Stimulated activated CD4-positive, alpha-beta T cell treated with anti-CD3 and anti-CD28 coated beads, Interleukin-1b, Interleukin-23, amount 100 ng/mL, for 1 hour (primary cell): ENCODE measurements at places on chromosomes 7 and 10.

DNA sequence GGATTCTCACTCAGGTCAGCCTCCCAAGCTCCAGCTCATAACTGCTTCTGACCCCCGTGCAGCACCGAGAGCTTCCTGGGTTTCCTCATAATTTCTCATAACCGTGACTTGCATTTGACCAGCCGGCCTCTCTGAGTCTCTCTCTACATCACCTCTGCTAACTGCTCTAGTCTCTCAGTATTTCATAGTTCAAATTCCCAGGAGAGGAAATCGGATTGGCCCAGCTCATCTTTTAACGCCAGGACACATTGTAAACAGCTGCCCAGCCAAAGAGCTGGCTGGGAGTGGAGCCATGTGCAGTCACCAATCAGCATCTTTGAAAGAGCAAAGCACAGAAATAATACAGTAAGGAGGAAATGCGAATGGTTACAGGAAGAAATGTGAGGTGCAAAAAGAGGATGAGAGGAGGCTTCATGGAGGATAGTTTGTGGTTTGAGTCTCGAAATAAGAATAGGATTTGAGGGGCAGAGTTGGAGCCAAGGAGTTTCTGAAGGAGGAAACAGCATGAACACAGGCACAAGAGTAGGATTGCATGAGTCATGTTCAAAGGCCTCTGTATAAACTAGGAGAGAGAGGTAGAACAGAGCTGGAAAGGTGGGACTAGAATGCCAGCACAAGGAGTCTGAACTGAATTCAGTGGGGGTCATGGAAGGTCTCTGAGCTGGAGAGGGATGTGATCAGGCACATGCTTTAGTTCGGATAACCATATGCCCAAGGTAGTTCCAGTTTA, 15.2 kb upstream of the LBX1 start:
- DNase-seq = no peak

GRCh38 chr7:46811529-46811928, 770.4 kb downstream of the TNS3 start:
- DNase-seq = no peak

DNA sequence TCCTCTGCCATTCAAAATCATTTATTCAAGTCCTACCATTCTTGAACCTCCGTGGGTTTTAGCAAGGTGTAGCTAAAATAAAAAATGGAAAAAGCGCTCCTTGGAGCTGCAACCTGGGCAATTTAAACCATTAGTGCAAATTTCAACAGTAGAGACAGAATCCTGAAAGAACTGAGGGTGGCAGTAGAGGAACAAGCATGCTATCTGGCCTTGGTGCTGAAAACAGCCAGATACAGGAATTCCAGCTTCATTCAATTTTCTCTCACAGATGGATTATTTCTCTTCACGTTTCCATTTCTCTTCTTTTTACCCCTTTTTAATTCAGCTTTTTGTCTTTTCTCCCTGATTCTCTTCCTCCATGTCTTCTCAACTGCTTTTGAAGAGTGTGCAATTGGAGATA, 77.7 kb downstream of the OTUD1 start:
- no peak for DNase-seq

- peak; percentile 53 for DNase-seq
Observed at GRCh38 chr10:16779384-16779915, 37.8 kb downstream of the RSU1 start.

GRCh38 chr7:45196374-45196773, 38.8 kb downstream of the RAMP3 start:
- DNase-seq = no peak

DNA sequence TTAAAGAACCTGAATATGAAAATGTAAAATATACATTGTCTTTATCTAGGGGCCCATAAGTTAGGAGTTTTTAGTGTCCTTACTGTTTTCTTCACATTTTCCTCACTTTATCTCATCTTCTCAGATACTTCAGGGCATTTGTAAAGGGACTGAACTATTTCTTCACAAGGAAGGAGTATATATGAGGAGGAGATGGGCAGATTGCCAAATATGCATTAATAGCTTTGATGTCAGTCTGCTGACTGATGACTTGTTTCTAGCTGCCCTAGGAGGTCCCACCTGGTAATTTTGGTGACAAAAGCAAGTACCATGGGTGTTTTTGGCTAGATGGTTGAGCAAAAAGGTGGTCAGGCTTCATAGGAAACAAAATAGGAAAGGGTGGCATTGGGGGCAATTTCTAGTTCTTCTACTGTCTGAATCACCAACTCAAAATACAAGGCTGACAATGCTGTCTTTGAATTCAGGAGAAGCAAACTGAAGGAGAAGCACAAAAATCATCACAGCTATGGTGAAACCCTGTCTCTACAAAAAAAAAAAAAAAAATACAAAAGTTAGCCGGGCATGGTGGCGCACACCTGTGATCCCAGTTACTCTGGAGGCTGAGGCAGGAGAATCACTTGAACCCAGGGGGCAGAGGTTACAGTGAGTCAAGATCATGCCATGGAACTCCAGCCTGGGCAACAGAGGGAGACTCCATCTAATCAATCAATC, 10.4 kb upstream of the STRIP2 start:
- DNase-seq = no peak

- DNase-seq = no peak
Observed at GRCh38 chr10:113528876-113529275, 24.0 kb upstream of the HABP2 start.

DNA sequence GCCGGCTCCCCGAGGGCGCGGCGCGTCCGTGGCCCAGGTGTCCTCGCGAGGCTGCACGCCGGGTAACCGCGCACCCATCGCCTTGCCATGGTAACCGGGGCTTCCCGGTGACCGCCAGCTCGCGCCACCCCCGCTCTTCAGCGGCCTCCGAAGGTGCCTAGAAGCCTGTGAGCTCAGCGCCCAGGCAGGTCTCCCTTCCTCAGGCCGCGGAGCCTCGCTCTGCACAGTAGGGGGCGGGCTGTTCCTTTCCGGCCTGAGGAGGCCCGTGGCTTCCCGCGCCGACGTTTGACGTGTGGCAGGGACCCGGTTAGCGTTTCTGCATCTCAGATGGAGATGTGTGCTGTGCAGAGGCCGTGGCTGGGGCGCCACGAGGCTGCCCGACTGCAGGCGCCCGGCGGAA, 117.1 kb downstream of the DYNC2I1 start:
- DNase-seq = no peak
